ENCODE measurements at places on chromosomes 1 and 21.

DNA sequence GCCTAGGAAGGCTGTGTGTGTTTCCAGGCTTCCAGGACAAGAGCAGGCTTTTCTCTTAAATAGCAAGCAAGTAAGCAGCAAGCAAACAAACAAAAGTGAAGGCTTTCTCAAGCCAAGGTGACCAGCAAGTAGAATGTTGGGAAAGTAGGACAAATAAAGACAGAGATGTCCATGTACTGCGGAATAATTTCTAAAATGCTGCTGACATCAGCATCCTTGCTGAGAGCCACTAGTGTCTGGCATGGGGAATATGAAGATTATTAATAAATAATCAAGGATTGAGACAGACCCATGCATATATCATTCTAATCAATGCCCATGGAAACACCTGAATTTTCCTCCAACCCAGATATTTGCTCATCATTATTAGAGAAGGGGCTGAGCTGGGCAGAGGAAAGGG is 6.4 kb upstream of the DYRK3 start:
- no peak for DNase-seq

DNA sequence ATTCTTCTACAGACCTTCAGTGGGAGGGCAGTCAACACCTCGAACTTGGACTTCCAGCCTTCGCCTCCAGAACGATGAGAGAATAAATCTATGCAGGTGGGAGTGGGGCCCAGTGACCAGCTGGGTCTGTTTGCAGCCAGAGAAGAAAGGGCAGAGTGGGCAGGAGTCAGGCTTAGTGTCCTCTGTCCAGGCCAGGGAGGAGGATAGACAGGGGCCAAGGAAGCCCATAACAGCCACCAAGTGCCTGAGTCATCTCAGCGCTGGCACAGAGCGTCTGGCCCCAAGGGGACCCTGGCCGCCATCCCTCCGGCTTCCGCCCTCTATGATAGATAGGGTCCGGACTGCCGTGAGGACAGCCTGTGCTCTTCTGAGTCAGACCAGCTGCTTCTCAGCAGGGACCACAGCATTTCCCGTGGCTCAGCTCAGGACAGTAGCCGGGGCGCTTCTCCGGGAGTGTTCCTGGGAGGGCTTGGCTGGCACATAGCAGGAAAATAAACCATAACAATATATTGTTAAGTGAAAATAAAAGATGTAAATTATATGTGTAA is 133.1 kb upstream of the C1orf174 start:
- no peak for DNase-seq

DNA sequence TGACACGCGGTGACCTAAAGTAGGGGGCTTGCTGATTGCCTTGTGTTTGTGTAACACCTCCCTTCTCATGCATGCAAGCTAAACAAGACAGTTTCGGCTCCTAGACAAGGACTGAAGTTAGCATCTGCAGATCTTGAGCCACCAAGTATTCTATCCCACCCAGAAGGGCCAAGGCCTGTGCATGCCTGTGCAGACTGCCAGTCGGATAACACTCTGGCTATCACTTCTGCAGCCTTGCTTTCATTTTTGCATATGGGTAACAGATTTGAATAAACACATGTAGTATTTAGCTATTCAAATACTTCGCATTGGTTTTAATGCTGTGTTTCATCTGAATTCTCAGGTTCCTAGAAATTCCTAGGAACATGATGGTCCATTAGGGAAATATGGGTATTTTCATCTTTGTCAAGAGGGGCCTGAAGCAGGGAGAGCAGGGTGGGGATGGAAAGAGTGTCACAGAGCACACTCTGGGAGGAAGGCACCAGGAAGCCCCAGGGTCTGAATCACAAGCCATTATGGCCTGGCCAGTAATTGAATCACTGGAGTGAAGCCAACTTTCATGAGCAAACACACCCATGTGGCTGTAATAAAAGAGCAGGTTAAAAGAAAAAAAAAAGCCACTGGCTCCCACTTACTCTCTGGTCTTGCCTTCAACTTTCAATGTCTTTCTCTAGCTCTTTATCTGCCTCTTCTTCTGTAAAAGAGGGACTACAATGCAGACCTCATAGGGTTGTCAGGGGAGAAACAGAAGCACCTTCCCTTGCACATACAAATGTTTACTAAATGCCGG is 28.3 kb downstream of the GADD45A start:
- no peak for DNase-seq

GRCh38 chr1:160633330-160633903 is 13.4 kb downstream of the SLAMF1 start:
- DNase-seq, result no peak

- DNase-seq, result no peak
Measured at GRCh38 chr1:166080277-166080966, 86.4 kb downstream of the FAM78B start.

- no peak for DNase-seq
Measured at GRCh38 chr1:117838911-117839310, 90.5 kb downstream of the GDAP2 start.

- DNase-seq, result no peak
Measured at GRCh38 chr1:200161801-200162200, 134.3 kb downstream of the NR5A2 start.

DNA sequence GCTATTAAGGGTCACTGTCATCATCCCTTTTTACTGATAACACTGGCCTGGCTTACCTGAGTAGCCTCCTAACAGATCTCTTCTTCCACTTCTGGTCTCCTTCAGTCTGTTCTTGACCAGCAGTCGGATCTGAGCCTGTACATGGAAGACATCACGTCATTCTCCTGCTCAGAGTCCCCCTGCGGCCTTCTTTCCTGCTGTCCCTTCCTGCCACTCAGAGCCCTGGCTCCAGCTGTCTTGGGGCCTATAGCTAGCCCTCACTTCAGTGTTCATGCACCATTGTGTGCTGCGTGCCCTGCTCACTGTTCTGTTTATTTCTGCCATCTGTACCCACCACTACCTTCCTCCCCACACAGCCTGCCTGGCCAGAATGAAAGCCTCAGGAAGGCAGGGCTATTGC is 8.4 kb downstream of the ADARB1 start:
- DNase-seq, result no peak

GRCh38 chr1:88455621-88456256 is 228.3 kb upstream of the PKN2 start:
- no peak for DNase-seq

GRCh38 chr1:87399701-87400100 is 71.0 kb downstream of the LMO4 start:
- DNase-seq, result no peak

- no peak for DNase-seq
Measured at GRCh38 chr21:17823846-17824245, 4.7 kb upstream of the C21orf91 start.

DNA sequence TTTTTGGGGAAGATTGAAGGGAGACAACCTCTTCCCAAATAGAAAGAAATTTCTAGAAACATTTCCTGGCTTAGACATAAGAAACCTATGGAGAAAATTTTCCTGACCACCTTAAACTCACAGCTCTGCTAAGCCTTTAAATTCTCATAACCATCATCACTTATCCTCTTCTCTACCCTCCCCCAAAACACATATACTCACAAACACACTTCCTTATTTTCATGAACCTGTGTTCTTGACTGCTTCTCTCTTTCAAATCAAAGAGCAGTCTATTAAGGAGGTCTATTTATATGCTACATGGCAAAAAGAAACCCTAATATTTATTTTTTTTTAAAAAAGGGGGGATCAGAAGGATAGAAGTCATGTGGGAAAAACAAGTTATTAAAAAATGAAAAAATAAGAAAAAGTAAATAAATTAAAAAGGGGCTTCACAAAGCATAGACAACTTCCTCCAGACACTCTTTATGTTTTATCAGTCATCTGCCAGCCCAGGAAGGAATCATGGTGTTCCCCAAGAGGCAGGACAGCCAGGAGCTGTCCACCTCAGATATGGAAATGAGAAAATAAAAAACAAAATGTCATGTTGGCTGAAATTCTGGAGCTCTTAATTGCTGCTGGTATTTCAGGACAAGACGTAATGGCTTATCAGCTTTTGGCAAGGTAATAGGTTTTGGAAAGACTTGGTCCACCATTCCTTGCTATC is 12.8 kb upstream of the RGS2 start:
- no peak for DNase-seq

DNA sequence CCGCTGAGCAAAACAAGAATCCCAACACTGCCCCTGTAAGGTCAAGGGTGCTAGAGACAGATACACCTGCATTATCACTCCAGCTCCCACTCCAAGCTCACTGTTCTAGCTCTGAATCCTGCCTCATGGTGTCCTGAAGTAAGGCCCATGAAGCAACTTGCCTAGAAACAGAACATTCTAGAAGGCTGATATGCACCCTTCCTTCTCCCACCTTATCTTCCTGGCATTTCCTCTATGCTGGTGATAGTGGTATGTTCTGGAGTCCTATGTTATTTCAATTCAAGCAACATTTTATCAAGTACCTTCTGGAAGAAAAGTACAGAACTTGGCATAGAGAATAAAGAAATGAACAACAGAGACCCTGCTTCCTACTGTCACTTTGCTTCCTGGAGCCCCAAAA is 317.1 kb upstream of the KAZN start:
- DNase-seq, result no peak

GRCh38 chr1:192801451-192801850 is 7.4 kb upstream of the RGS2 start:
- no peak for DNase-seq

GRCh38 chr1:112589766-112590165 is 29.2 kb downstream of the ST7L start:
- DNase-seq, result no peak

- DNase-seq, result no peak
Measured at GRCh38 chr1:212070720-212071302, 35.3 kb downstream of the DTL start.

GRCh38 chr1:48495166-48495565 is 23.2 kb upstream of the SPATA6 start:
- DNase-seq, result no peak

GRCh38 chr1:156775799-156776198 is 8.5 kb downstream of the PRCC start:
- DNase-seq, result no peak

- DNase-seq, result no peak
Measured at GRCh38 chr1:116097626-116098025, 13.6 kb upstream of the MAB21L3 start.

Measured in stimulated activated CD4-positive, alpha-beta T cell treated with anti-CD3 and anti-CD28 coated beads, Interleukin-15, amount 100 ng/mL, for 1 hour (primary cell).